ENCODE measurements at places on chromosomes 12 and 14. TPM values are rescaled to one million over a fixed set of nuclear protein-coding genes. Genes with fewer than 3 reads are reported as not detected.

DNA sequence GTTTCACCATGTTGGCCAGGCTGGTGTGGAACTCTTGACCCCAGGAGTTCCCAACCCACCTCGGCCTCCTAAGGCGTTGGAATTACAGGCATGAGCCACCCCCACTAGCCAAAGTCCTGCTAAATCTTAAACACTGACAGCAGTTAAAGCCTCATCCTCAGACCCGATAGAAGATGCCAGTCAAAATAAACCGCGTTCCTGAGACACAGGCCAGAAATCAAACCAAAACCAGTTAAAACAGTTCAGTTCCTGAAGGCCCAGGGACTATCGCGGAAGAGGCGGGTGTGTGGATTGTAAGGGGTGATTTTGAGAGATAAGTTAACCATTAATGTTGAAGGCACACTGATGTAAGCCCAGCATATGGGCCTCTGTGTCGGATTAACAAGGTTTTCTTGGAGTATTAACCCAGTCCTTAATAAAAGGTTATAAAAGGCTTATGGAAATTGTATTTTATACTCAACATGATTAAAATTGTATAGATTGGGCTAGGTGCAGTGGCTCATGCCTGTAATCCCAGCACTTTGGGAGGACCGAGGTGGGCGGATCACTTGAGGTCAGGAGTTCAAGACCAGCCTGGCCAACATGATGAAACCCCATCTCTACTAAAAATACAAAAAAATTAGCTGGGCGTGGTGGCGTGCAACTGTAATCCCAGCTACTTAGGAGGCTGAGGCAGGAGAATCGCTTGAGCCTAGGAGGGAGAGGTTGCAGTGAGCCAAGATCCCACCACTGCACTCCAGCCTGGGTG, 18.7 kb upstream of the CDCA4 start:
- no peak for DNase-seq

- no peak for DNase-seq
Observed at GRCh38 chr14:90804292-90805083, 11.7 kb downstream of the TTC7B start.

DNA sequence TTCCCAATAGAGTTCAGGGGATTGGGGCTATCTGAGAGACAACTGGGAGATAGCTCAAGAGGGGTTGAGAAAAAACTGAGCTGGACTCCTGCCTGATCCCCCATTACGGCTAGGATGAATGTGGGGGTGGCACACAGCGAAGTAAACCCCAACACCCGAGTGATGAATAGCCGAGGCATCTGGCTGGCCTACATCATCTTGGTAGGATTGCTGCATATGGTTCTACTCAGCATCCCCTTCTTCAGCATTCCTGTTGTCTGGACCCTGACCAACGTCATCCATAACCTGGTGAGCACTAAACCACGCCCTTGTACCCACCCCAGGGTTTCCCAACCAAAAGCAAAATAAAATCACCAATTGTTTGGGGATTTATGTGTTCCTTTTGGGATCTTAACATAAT, 1.0 kb downstream of the ORMDL2 start:
- DNase-seq, result no peak

Gene CCDC38
- total RNA-seq, result not detected

Gene IL31
- total RNA-seq, result not detected

Gene TGFB3
- total RNA-seq, result 22.5 TPM

Gene LRTM2
- total RNA-seq, result not detected

All from transverse colon (tissue), 4 donors.